Neural progenitor cell (in vitro differentiated cells): ENCODE measurements at places on chromosomes 12 and 14. TPM values are rescaled to one million over a fixed set of nuclear protein-coding genes. Genes with fewer than 3 reads are reported as not detected.

GRCh38 chr12:26010293-26010821, 51.9 kb downstream of the RASSF8 start:
- DNase-seq = peak; percentile 43

- DNase-seq = no peak
These were observed 55.2 kb downstream of the SEL1L start for GRCh38 chr14:81478446-81478845.

DNA sequence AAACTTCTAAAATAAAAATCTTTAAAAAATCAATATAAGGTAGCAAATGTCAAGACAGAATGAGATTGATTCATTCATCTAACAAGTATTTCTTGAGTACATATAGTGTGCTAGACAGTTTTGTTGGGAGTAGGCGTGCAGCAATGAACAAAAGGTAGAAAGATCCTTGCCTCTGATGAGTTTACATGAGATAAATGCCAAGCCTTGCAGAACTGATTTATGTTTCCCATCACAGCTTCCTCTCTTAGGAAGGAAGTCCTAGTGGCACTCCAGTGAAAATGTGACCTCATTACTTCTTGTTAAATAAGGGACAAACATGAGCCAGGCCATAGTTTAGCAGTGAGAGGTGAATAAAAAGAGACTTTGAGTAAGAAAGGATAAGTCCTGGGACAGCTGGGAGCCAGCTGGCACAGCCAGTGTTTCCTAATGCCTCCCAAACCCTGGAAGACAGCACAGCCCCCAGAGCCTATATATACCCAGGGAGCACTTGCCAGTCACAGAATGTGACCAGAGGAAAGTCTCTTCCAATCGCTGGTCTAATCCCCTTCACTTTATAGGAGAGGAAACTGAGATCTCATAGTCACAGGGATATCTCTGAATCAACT, 4.7 kb upstream of the COCH start:
- DNase-seq = no peak

GOLT1B gene
- total RNA-seq = 56.6 and 85.4 TPM in 2 replicates

RPL10L gene
- not detected in 2 replicates for total RNA-seq

DNA sequence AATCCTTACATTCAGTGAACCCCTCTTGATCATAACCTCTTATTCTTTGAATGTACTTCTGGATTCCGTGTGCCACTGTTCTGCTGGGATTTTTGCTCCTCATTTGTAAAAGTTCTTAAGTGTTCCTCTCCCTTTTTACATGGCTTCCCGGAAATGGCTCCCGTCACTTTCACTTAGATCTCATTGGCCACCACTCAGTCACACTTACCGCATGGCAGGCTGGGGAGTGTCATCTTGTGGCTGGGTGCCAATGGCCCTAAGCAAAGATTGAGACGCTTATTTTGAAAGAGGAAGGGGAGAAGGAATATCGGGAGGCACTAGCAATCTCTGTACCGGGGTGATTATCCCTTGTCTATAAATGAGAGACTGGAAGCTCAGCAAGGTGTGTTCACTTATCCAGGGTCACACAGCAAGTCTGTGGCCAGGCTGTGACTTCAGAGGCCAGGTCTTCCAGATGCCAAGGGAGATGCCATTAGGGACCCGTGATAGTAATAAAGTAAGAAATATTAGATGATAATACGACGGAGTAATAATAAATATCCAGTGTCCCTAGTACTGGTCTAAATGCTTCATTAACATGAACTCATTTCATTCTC, 68.8 kb downstream of the RNFT2 start:
- no peak for DNase-seq

GRCh38 chr12:6538420-6539313, 4.3 kb downstream of the GAPDH start:
- DNase-seq = no peak

DNA sequence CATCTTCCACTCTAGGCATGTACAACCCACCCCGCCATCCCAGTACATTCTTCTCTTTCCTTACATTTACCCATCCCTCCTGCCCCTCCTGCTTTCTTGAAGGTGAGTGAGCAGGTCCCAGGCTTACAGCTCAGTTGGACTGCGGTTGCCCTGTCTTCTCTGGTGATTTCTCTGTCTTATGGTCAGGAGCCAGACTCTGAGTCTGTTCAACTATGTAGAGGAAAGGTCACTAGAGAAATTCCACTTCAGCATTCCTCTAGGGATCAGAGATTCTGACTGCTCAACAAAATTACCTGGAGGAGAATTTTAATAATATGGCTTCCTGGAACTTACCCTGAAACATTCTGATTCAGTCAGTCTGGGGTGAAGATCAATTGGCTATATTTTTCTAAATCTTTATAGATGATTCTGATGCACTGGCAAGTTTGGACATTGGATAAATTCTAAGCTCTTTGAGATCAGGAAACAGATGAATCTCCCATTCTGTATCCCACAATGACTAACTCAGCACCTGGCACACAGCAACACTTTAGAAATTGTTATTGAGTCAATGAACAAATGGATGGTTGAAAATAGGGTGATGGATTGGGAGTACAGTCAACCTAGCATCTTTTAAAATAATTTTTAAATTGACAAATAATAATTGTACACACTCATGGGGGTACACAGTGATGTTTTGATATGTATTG, 128.6 kb upstream of the HIF1A start:
- DNase-seq = no peak

FGD6 gene
- total RNA-seq = 25.4 and 32.0 TPM in 2 replicates

CEBPE gene
- not detected in 2 replicates for total RNA-seq

DNA sequence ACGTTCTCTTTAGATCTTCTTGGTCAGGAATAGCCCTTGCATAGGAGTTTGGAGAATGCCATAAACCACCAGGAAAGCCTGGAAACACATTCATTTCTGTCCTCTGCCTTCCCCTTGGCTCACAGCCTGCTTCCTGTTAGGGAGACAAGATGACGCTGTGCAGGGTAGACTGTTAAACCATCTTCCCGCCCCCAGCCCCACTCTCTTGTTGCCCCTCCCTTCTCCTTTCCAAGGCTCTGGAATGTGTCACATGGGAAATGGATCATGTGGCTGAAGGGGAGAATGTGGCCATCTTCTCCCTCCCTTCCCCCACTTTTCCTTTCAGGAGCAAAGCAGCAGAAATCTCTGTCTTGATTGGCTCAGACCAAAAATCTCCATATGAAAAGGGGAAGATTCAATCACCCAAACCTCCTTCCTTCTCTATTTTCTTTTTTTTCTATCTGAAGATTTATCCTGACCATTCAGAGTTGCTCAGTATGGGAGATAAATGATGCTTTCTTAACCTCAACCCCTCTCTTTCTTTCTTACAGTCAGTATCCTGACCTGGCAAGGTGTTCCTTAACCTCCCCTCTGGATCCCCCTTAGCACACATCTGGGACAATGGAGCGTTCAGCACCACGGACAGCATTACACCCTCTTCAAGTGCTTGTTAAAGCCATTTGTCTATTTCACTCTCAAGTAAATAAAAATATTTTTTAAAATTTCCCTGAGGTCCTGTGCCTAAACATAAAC, 11.4 kb downstream of the GPR19 start:
- DNase-seq = peak; percentile 97

DNA sequence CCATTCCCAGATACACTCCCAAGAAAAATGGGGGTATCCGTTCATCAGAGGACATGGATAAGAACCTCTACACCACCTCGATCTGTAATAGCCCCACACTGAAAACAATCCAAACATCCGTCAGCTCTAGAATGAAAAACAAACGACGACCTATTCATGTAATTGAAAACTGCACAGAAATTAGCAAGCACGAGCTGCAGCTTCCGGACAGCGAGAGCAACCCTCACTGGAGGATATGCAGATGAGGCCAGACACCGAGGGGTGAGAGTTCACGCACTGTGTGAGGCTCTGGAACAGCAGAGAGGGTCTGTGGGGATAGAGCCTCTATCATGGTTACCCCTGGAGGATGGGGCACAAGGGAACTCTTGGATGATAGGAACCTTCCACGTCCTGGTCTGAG, 143.9 kb upstream of the NCOR2 start:
- no peak for DNase-seq

LRP1 gene
- total RNA-seq = 13.9 and 31.9 TPM in 2 replicates

DNA sequence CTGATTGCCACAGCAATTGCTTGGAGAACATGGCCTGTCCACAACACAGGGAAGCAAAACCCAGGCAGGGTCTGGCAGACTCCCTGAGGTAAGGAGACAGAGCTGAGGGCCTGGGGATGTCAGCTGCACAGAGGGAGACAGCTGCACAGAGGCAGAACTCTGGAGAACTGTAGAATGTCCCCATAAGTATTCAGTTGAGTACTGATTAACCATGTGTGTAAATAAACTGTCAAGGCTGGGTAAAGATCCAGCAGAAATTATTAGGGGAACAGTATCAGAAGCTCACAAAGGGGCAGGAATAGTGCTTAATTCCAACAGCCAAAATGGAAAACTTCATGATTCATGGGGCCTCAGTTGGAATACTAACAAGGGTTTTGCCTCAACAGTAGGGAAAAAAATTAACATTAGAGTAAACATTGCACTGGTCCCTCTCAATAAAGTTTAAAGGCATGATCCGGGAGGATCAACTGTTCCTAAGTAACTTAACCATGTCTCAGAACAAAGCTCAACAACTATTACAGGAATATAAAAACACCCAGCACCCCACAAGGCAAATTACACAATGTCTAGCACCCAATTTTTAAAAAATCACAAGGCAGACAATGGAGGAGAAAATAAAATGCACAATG, 201.3 kb upstream of the RASSF8 start:
- DNase-seq = no peak

FBXO21 gene
- total RNA-seq = 69.3 and 114 TPM in 2 replicates

SLC8B1 gene
- total RNA-seq = 3.0 and 7.5 TPM in 2 replicates

- DNase-seq = no peak
These were observed 50.7 kb downstream of the LIN52 start for GRCh38 chr14:74135426-74135825.

DNA sequence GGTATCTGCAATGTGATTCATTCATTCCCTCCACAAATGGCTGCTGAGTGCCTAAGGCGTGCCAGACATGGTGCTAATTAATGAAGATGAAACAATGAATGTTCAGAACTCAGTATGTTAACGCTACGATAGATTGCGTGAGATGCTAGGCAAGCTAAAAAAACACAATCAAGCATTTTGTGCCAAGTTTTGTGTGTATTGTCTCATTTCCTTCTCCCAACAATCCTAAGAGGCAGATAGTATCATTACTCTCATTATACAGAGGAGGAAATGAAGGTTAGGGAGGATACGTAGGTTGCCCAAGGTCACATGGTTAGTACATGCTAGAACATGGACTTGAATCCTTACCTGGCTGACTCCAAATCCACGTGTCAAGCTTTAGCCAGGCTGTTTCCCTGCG, 264.4 kb downstream of the EFCAB11 start:
- DNase-seq = no peak

TAS2R50 gene
- 2.4 and 12.1 TPM in 2 replicates for total RNA-seq

- DNase-seq = no peak
These were observed 413.8 kb downstream of the BCL11B start for GRCh38 chr14:98858158-98858557.

- no peak for DNase-seq
These were observed 1.8 kb downstream of the PXN start for GRCh38 chr12:120263748-120264085.

- DNase-seq = no peak
These were observed 36.0 kb downstream of the CACNA2D4 start for GRCh38 chr12:1882405-1882804.

DNA sequence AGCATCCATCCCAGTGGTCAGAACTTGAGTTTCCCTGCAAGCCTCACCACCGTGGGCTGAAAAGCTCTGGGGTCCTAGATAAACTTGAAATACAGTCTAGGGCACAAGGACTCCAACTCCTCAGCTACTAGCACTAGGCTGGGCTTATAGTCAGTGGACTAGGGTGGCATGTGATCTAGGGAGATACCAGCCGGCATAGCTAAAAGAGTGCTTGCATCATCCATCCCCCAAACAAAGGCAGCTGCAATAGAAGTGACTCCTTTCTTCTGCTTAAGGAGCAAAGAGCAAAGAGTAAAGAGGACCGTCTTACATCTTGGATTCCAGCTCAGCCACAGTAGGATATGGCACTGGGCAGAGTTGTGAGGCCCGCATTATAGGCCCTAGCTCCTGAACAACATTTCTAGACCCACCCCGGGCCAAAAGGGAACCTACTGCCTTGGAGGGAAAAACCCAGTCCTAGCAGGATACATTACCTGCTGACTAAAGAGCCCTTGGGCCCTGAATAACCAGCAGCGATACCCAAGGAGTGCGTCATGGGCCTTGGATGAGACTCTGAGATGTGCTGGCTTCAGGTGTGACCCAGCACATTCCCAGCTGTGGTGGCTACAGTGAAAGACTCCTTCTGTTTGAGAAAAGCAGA, 17.9 kb upstream of the SOS2 start:
- no peak for DNase-seq

DNA sequence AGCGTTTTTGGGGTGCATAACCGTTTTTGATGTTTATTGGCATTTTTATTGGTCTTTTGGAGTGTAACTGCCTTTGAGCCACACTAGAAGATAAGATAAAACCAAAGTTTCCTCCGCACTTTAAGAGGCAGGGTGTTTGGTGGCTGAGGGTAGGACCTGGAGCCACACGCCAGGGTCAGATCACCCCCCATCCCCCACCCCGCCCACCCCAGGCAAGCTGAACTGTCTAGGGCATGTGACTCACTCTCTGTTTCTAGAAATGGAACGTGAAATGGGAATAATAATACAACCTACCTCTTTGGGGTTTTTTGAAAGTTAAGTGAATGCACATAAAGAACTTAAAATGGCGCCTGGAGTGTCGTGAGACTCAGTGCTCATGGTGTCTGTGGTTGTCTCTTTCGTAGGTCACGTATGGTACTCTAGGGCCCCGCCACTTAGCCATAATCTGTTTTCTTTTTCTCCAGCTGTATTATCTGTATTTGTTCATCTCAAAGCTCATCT, 56.0 kb downstream of the PPP2R5C start:
- DNase-seq = no peak

GRCh38 chr12:121451961-121452339, 52.0 kb downstream of the RNF34 start:
- no peak for DNase-seq

USP44 gene
- 67.1 and 79.4 TPM in 2 replicates for total RNA-seq

- no peak for DNase-seq
These were observed 12.5 kb downstream of the SDS start for GRCh38 chr12:113391145-113391544.

LRRC10 gene
- total RNA-seq = not detected in 2 replicates

GRCh38 chr12:89225808-89226411, 126.4 kb downstream of the DUSP6 start:
- peak; percentile 12 for DNase-seq
